Nucleus accumbens (tissue), 56 donors: ENCODE measurements at places on chromosomes 3 and 15.

- DNase-seq, result no peak
Measured at GRCh38 chr15:82945326-82945725, 7.2 kb downstream of the HOMER2 start.

- no peak for DNase-seq
Measured at GRCh38 chr15:86349565-86349964, 269.9 kb downstream of the AGBL1 start.

DNA sequence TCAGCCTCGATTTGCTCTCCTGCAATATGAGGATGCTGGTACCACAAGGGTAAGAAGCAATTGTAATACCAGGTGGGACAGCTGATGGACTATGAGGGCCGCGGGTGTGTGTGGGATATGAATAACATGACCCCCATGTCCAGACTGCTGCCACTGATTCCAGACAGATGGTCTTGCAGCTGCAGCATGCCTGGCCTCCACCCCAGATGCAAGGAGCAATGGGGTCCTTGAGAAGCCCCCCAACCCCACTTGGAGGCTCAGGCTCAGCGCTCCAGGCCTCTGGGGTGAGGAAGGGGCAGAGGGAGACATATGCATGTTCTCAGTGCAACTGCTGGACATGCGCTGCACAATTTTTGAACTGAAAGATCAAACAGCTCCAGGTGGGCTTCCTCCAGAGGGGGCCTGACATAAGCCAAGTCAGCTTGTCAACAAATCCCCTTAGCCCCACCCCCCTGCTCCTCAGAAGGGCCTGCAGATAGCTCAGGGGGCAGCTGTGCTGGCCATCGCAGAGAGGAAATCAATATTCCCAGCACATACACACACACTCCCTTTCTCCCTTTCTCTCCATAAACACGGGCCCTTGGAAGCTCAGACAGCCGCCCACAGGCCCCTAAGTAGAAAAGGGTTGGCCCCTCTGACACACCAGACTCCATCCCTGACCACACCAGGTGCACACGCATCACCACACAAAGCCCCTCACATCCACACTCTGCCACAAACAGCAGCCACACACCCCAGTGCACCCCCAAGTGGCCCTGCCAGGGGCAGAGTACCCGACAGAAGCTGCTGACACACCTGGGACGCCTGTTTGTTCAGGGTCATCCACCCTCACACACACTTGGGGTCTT lies 107.0 kb downstream of the IQSEC1 start:
- DNase-seq, result no peak

DNA sequence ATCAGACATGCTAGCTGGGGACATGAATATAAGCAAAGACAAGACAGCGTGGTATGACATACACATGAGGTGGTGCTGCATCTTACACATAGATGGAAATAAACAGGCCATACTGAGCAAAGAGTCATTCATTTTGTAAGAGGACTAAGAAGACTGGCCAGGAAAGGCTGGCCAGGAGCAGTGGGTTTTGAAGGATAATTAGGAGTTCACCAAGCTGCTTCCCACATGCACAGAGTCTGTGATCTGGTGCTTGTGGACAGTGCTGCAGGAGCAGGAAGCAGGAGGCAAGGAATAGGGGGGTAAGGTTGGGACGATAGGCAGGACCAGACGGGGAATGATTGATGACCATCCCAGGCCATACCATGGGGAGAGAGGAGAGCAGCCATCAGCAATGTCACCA lies 41.5 kb downstream of the ST8SIA2 start:
- DNase-seq, result no peak

DNA sequence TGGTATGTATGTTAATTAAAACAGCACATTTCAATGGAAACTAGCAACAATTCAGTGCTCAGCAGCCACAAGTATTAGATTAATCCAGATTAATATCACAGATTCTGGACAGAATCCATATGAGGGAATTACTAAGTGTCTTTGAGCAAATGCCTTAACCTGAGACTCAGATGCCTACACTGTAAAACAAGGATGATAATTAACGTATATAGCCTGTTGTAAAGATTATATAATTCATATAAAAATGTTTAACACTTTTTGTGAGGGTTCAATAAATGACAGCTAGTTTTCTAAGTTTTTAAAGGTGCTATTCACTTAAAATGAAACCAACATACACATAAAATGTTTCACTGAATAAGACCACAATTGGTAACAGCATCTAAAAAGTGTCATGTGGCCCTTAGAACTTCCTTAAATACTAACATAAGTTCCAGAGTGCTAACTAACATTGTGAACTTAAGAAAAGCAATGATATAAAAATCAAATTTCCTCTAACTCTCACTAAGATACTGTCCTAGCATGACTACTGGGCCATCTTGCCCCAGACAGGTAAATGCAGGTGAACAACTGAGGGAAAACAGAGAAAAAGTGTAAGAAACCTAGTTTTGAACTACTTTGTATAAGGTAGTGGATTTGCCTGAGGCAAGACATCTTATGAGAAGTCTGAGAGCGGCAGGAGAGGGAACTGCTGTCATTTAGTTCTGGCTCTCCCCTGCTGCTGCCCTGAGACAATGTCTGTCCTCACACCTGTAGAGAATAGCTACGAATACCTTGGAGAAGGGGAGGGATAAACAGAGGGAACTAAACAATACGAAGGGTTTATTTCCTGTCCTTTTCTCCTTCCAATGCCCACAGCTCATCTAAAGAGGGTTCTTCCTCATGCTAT lies 151.3 kb downstream of the ADAM10 start:
- no peak for DNase-seq

GRCh38 chr3:45480218-45480617 lies 91.8 kb downstream of the LARS2 start:
- no peak for DNase-seq

- no peak for DNase-seq
Measured at GRCh38 chr3:39982665-39983357, 173.4 kb downstream of the MYRIP start.

GRCh38 chr3:81279481-81280379 lies 481.7 kb downstream of the GBE1 start:
- no peak for DNase-seq
